Anterior cingulate cortex (tissue), 58 donors: ENCODE measurements at places on chromosomes 3 and 15.

GRCh38 chr3:62035402-62036057 lies 337.8 kb downstream of the FEZF2 start:
- no peak for DNase-seq

DNA sequence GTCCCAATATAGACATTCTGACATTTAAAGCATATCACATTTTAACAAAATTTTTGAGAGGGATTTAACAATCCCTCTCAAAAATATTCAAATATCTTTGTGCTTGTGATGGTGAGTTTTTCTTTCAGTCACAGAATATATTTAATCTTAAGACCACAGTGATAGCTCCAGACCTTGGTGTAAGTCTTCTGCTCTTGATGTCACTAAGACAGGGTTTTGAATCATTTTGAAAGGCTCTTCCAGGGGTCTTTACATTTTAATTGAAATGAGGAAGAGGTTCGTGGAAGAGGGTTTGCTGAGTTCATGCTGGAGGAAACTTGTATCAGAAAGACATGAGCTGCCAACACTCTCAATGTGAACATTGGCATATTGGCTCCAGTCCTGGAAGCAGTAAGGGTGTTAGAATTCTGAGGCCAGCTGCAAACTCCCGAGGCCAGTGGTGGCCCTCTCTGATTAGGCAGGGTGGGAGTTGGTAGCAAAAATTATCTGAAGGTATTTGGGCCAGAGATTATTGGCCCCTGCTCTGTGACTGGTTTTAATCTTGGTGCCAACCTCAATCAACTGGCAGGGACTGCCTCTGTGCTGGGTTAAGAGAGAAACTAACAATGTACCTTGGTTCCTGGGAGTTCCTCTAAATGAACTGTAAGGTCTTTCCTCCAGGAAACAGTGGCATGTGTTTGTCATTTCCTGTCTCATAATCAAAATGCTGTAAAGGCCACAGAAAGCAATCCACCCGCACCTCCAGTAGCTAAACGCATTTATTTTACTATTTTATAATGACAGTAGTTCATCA lies 5.3 kb downstream of the POU1F1 start:
- no peak for DNase-seq

- DNase-seq: no peak
These were observed 13.2 kb upstream of the EXOG start for GRCh38 chr3:38482951-38483350.

GRCh38 chr15:48250640-48251076 lies 44.6 kb downstream of the SLC12A1 start:
- DNase-seq: no peak

GRCh38 chr3:88595026-88595425 lies 445.3 kb downstream of the C3orf38 start:
- DNase-seq: no peak

DNA sequence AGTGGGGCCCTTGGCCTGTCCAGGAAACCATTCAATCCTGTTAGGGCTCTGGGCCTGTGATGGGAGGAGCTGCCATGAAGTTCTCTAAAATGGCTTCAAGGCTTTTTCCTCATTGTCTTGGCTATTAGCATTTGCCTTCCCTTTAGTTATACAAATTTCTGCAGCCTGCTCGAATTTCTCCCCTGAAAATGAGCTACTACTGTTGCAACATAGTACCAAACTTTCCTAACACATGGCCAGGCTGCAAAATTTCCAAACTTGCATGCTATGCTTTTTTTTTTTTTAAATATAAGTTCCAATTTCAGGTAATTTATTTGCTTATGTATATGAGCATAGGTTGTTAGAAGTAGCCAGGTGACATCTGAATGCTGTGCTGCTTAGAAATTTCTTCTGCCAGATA lies 560.8 kb upstream of the TBL1XR1 start:
- DNase-seq: no peak

GRCh38 chr15:49831206-49831965 lies 210.5 kb downstream of the DTWD1 start:
- DNase-seq: no peak

GRCh38 chr3:46353647-46354410 lies at the start of gene CCR2:
CCR2 (plus strand) TSS chr3:46354111; CDS start chr3:46357528, 3,417 bp downstream.
- DNase-seq: no peak

GRCh38 chr3:37074178-37074577 lies 80.9 kb downstream of the MLH1 start:
- no peak for DNase-seq

DNA sequence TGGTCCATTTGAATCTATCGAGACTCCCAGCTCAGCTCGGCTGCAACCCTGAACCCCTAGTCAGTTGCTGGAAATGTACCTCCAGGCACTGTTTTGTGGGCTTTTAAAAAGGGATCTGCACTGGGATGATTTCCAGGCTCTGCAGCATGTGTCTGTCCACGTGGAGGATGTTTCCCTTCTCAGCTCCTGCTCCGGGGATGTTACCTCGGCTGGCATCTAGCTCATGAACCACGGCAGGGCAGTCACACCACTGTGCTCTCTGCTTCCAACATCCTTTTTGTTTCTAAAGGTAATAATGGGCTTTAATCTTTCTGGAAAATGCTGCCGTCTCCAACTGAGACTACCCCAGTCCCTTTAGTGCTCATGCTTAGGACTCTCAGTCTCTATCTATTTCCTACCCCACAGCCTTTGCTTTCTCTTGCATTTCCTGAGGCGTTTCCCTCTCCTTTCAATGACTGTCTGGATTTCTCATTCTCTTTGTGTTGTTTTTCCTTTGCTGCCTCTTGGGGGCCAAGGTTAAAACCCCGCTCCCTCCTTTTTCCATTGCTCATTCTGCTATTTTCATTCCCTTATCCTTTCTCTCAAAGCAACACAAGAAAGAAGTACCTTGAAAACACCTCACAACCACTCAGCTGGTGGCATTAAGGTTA lies 42.9 kb upstream of the AKAP13 start:
- no peak for DNase-seq

- DNase-seq: no peak
These were observed 106.5 kb upstream of the EPHA3 start for GRCh38 chr3:89000886-89001285.

GRCh38 chr3:134378384-134378783 lies 4.1 kb upstream of the AMOTL2 start:
- DNase-seq: no peak
